T-helper 17 cell (primary cell): ENCODE measurements at places on chromosomes 12 and 14.

GRCh38 chr12:15044471-15044870 lies 71.6 kb downstream of the PDE6H start:
- no peak for DNase-seq

- DNase-seq = no peak
Observed at GRCh38 chr14:36845356-36846012, 183.8 kb downstream of the PAX9 start.

DNA sequence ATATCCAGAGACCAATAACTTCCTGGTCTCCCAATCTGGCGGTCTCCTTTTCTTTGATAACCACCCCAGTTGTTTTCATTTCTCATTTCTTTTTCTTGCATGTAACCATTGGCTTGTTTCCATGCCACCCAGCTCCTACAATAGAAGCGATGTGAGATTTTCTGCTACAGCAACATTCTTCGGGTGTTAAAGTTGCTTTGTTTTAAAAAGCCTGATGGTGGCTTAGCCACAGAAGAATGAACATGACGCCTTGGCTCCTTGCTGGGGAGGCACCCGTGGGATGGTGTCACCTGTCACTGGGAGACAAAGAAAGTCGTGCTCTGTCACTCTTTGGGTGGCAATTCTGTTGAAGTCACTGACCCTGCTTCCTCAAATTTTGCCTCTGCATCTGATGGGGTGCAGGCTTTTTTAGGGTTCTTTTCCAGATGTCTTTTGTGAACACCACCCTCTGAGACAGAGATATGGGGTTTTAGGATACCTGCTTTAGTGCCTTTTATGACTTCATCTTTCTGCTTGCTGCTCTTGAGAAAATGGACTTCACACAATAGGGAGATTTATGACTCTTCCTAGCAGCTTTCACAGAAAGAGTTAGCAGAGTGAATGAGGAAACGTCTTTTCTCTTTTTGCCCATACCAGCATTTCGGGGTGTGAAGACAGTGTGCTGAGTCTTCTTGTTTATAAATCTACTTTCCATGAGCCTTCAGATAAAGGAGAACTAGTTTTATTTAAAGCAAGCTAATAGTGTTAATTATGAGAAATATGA lies 265.3 kb upstream of the TBX3 start:
- no peak for DNase-seq

DNA sequence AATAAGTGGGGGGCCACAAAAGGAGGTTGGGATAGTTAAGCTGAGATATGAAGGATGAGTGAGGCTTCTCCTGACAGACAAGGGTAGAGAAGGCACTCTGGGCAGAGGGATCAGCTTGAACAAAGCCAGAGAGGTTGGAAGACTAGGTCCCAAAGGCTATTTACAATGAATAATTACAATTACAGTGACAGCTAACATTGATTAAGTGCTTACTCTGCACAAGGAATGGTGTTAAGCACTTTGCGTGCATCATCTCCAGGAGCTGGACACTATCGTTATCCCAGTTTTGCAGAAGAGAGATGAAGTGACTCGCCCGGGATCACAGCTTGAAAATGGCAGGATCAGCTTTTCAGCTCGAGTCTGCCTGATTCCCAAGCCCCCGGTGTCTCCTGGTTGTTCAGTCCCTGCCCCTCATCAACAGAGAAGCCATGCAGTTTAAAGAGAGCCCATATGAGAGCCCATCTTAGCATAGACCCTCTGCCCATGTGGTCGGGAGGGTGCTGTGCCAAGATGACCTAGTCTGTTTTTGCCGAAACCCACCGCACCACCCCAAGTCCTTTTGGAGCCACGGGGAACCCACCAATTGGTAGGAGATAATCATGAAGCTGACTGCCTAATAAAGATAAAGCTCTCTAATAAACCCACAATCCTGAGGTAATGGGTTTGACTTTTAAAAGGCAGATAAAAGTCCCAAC lies 89.9 kb upstream of the HSPB8 start:
- DNase-seq = no peak

DNA sequence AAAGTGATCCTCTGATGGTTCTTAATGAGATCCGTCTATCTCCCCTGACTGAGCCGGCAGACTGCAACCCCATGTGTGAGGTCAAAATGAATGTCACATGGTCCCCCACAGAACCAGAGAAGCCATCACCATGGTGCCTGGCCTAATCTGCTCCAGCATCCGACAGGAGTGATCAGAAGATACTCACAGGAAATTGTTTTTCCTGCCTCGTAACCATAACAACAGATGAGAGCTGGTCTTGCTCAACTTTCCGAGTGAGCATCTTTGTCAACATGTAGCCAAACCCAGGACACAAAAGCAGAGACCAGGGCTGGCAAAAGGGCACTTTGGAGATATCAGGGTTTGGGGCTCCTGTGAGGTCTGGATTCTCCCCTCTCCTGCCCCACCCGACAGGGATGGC lies 72.1 kb upstream of the C14orf180 start:
- DNase-seq = no peak

- DNase-seq = no peak
Observed at GRCh38 chr14:36556811-36557433, 25.5 kb downstream of the NKX2-8 start.

DNA sequence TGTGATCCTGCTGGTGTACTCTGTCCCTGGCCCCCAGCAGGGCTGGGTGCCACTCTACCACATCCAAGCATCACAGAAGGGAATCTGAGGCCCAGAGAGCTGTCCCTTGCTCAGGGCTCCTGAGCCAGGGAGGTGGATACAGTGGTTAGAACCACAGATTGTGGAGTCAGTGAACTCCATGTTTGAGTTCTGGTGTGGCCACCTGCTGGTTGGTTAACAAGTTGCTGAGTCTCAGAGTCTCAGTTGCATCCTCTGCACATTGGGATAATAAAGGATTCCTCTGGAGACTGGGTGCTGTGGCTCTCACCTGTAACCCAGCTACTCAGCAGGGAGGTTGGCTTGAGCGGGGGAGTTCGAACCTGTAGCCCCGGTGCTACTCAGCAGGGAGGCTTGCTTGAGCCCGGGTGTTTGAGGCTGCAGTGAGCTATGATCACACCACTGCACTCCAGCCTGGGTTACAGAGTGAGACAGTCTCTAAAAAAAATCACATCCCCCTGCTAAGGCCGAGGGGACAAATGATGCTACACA lies 39.4 kb downstream of the MVK start:
- no peak for DNase-seq

GRCh38 chr12:106106061-106106566 lies 32.6 kb downstream of the NUAK1 start:
- no peak for DNase-seq

- DNase-seq = no peak
Observed at GRCh38 chr14:76768671-76769500, 7.6 kb downstream of the VASH1 start.

DNA sequence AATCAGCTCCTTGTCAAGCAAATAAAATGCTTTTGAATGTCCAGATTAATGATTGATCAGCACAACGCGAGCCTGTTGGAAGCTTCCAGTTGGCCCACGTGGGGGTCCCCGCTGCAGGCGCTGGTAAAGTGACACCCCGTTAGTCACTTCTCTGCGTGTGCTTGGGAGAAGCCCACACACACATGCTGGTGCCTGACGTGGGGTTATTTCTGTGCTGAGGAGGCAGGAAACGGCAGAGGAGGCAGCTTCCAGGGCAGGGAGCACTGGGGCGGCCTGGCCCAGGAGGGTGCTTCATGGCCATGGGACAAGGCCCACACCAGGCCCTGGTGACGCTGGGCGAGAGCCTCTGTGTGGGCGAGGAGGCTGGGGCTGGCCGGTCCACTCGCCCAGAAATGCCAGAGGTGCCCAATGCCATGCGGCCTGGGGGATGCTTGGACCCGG lies 101.5 kb downstream of the KIF26A start:
- no peak for DNase-seq

GRCh38 chr14:41718477-41719166 lies 111.9 kb downstream of the LRFN5 start:
- DNase-seq = no peak

GRCh38 chr12:88299567-88300101 lies 157.5 kb downstream of the TMTC3 start:
- no peak for DNase-seq

- no peak for DNase-seq
Observed at GRCh38 chr14:61607570-61608244, 87.6 kb upstream of the HIF1A start.

GRCh38 chr12:112945515-112945914 lies 7.2 kb downstream of the OAS3 start:
- no peak for DNase-seq

DNA sequence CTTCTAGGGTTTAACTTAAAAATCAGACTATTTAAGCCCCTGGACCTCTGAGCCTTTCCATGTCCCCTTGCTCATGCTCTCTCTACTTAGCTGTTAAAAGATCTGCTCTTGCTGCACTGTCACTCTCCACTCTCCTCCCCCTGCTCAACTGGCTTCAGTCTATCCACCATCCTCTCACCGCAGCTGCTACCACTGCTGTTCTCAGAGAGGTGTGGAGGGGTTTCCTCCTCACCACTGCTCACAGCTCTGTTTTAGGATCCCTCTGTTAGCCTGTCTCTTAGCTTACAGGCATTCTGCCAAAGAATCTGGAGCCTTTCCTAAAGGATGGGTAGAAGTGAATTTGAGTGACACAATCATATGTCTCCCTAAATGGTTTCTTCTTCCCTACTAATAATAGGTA lies 43.7 kb upstream of the ATP2B1 start:
- no peak for DNase-seq
